Esophagus squamous epithelium (tissue), 5 donors: ENCODE measurements at places on chromosomes 4 and X.

- no peak for DNase-seq
Observed at GRCh38 chr4:93710101-93710846, 118.3 kb upstream of the ATOH1 start.

DNA sequence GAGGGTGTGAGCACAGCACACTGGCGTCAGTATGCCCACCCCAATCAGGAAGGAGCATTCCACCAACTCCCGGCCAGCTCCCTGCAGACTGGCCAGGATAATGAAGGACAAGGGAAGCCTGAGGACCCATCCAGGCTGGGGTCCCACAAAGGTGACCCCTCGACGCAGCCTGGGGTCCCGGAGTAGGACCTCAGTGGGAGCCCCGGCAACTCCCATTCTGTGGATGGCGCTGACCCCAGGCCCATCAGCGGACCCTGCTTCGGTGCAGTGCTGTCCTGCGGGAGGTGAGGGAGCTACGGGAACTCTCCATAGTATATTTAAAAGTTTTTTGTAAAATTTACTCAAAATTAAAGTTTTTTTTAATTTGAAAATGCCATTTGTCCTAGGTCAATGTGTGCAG is 137.7 kb upstream of the NKX1-1 start:
- no peak for DNase-seq

DNA sequence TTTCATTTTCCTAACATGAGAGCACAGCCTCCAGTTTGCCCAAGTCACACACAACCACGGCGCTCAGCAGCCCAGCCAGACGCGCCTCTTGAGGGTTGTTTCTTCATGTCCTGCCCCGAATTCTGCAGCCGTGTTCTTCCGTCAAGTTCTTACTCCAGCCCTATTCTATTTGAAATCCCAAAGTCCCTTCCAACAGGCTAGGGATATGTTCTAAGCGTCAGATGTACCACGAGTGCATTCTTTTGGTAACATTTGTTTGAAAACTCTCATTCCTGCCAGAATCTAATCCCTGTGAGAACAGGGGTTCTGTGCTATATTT is 23.1 kb downstream of the ACSL1 start:
- DNase-seq, result no peak

GRCh38 chr4:57369446-57369845 is 259.3 kb upstream of the IGFBP7 start:
- DNase-seq, result no peak

DNA sequence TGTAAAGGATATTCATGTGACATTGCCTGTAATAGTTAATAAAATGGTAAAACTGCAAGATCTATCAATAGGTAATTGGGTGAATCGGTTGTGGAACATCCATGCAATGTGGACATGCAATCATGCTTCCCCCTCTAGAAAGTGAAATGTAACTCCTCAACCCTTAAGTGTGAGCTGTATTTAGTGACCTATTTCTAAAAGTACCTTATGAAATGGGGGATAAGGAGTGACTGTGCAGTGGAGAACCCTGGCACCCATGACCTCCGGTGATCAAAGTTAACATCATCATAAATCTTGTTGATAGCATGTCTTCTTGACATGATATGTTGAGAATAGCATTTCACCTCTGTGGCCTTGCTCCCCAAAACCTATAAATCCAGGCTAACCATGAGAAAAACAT is 53.6 kb upstream of the PPARGC1A start:
- no peak for DNase-seq

GRCh38 chr4:153365003-153365402 is 20.5 kb downstream of the MND1 start:
- no peak for DNase-seq

- DNase-seq, result no peak
Observed at GRCh38 chrX:14064626-14065432, 35.1 kb upstream of the GEMIN8 start.

GRCh38 chrX:15301924-15302323 is 13.5 kb downstream of the ASB11 start:
- DNase-seq, result no peak

DNA sequence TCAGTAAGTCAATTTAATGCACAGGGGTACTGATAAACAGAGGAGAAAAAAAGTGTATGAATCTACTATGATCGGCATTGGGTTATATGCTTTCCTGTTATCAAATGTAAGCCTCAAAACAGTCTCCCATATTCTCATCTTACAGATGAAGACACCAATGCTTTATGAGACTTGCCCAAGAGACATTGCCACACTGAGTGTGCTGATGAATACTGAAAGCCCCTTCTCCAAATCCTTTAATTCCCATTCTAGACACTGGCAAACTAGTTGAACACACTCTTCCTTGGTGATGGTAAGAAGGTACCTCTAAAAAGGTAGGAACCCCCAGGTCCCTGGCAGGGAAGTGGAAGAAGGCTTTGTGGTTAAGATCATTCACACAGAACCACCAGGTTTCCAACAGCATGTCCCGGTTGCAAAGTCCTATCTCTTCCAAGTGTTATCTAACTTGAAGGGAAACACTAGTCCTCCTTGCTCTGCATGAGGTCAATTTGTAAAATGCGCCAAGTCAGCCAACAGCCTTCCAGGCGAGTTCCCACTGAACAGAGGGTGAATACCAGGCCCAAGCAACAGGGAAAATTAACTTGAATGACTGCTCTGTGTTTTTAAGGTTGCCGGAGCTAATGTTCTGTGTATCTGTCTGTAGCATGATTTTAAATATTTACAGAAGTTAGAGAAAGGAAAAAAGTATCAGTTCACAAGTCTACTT is 5.1 kb downstream of the SETD7 start:
- no peak for DNase-seq
